Urothelium cell line (cell line): ENCODE measurements at places on chromosomes 3 and 15.
A peak's percentile ranks its signal among the peaks of the same experiment; 100 is the strongest.

DNA sequence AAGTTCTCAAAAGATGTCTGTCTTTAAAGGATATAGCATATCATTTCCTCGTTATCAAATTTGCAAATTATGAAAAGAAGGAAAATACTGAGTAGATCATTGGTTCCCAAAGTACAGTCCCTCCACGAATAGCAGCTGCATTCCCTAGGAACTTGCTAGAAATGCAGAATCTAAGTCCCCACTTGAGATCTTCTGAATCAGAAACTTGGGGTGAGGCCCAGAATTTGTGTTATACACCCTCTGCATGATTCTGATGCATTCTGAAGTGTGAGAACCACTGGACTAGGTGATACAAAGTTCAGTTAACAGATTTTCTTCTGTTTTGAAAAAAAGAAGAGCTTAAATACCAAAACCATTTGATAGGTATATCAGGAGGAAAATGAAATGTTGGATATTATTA is 77.1 kb downstream of the SLC25A26 start:
- no peak for DNase-seq

DNA sequence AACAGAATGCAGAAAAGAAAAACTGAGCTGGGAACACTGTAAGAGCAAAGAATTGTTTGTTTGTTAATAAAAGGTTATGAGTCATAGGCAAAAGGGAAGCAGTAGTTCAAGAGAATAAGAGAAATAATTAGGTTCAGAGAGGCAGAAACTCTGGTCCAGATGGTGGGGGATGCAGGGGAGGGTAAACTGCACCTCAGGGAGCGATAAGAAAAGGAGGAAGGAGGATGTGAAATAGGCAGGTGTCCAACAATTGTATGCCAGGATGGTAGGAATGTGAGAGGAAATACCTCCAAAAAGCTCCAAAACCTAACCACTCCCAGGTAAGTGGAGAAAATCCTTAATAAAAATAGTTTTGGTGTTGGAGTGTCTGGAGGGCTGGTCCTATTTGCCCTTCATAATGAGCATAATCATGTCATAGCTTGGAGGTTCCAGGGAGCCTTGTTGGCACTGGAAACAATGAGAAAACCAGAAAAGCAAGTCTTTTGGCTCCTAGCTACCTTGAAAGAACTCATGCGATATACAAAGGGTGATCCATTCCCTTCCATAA is 405.4 kb upstream of the TBL1XR1 start:
- no peak for DNase-seq

- no peak for DNase-seq
Measured at GRCh38 chr3:111675846-111676210, 80.7 kb upstream of the ZBED2 start.

- no peak for DNase-seq
Measured at GRCh38 chr3:115624029-115624741, 875 bp downstream of the GAP43 start.

GRCh38 chr3:122789585-122790273 is 3.9 kb downstream of the HSPBAP1 start:
- DNase-seq = no peak

- no peak for DNase-seq
Measured at GRCh38 chr3:29226706-29227105, 54.2 kb upstream of the RBMS3 start.

- no peak for DNase-seq
Measured at GRCh38 chr3:30201715-30202114, 404.7 kb upstream of the TGFBR2 start.

DNA sequence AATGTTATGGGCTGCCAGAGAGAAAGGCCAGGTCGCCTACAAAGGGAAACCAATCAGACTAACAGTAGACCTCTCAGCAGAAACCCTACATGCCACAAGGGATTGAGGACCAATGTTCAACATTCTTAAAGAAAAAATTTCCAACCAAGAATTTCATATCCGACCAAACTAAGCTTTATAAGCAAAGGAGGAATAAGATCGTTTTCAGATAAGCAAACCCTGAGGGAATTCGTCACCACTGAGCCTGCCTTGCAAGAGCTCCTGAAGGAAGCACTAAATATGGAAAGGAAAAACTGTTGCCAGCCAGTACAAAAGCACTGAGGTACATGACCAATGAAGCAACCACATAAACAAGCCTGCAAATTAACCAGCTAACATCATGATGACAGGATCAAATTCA is 33.1 kb downstream of the PYGO1 start:
- DNase-seq = no peak

DNA sequence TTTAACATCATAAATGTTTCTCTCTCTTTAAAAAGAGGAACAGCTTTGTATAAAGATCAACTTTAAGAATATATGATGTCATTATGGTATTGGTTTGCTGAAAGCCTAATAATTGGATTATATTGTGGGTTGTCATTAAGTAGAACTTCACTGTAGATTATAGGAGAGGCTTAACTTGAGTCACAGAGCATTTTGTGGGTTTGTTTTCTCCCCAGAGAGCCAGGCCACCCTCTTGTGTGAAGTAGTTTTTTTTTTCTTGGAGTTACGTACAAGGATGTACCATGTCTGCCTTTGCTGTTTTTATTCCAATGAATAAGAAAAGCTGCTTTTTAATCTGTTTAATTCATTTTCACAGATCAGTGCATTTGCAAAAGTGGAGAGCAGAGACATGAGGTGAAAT is 354.8 kb upstream of the TBL1XR1 start:
- DNase-seq = no peak

DNA sequence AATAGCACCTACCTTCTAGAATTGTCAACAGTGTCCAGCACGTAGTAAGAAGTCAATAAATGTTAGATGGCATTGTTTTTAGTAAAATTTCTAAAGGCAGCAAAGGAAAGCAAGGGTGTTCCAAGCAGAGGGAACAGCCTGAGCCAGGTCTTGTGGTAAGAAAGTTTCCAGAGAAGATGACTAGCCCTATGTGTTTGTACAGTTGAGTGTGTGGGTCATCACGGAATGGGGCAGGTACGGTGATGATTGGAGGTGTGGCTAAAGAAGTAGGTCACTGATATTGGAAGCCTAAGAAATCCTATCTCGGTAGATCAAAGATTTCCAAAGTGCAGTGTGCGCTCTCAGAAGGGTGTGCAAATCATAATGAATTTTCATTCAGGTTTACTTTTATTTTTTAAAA is 94.2 kb upstream of the BCL6 start:
- no peak for DNase-seq

- DNase-seq = no peak
Measured at GRCh38 chr3:127749787-127750225, 72.5 kb downstream of the MGLL start.

- DNase-seq = no peak
Measured at GRCh38 chr15:82043130-82043673, 2.6 kb downstream of the MEX3B start.

- DNase-seq = no peak
Measured at GRCh38 chr15:64502151-64502550, 41.8 kb downstream of the ZNF609 start.

DNA sequence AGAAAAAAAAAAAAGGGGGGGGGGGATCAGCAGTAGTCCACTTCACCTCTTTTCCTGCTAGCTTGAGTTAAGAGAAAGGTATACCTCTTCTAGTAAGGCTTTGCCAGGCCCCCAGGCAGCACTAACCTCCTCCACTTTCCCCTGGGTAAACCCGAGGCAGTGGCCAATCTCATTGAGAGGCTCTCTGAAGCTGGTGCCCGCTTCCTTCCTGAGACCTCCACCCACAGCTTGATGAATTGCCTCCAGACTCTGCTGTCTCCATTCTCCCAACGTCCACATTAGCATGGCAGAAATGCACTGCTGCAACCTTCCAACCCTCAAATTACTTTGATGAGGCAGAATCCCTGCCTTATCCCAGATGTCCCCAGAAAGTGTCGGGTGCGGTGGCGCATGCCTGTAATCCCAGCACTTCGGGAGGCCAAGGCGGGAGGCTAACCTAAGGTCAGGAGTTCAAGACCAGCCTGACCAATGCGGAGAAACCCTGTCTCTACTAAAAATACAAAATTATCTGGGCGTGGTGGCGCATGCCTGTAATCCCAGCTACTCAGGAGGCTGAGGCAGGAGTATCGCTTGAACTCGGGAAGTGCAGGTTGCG is 15.3 kb downstream of the RLBP1 start:
- DNase-seq = no peak

GRCh38 chr3:18379647-18380046 is 45.5 kb downstream of the SATB1 start:
- DNase-seq = no peak

GRCh38 chr3:194494951-194495374 is 8.2 kb upstream of the ATP13A3 start:
- no peak for DNase-seq

DNA sequence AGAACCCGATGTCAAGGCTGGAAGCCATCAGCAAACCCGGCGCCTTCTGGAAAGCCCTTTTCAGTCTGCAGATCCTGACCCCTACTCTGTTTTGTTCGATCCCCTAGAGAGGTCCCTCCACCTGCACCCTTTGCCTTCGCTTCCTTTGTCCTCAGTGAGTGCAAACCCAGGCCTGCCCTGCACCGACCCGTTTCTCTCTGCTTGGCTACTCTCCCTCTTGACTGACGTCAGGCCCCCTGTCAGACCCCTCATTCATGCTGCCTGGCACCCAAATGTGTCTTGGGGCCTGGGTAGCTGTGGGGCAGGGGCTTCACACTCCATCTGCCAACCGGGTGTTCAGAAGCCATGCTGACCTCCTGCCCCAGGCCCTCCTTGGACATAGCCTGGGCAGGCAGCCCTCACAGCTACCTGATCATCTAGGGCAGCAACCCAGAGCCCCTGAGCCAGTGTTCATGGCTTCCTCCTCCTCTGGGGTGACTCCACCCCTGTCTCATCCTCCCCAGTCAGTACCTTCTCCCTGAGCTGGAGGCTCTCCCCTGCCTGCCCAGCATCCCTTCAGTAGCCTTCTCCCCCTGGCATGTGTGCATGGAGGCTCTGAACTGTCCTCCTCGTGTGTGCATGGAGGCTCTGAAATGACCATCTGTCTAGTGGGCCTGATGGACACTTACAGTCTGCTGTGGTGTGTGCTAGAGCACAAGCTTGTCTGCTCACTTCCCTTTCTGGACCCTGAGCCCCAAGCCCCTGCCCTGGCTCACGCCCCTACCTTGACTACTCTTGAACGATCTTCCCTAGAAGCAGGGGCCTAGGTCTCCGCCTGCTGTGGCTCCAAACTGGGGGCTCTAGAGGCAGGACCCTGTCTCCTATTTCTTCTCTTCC is 69.4 kb downstream of the EXOG start:
- DNase-seq = no peak

DNA sequence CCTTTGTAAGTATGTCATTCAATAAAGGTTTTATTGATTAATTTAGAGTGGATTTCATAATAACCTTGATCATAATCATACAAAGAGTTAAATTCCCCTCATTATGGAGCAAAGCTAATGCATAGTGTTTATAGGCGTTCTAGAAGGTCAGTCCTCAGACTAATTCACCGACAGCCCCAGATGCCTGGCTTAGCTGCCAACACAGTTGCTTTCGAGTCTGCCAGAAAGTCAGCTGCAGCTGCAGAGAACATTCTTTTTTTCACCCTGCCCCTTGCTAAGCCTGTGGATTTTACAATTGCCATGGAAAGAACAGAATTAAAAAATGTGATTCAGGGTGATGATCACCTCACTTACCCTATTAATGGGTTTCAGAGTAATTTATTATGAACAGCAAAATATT is 21.2 kb downstream of the CADM2 start:
- DNase-seq = no peak

- DNase-seq = no peak
Measured at GRCh38 chr3:126747768-126748167, 43.7 kb downstream of the CHCHD6 start.

DNA sequence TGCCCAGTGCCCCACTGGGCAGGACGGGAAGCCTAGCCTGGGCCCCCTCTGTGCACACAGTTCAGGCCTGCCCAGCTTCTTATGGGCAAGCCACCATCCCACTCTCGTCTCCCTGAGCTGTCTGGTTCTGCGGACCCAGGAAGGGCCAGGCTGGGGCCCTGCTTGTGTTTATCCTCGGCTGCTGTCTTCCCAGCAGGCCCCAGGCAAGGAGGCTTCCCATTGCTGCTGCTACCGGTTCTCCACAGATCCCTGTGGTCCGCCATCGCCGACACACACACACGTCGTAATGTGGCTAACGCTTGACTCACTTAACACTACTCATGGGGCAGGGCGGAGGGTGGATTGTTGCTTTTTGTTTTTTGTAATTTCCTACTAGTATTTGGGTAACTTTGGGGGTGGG is 52.4 kb upstream of the SLC6A1 start:
- no peak for DNase-seq

DNA sequence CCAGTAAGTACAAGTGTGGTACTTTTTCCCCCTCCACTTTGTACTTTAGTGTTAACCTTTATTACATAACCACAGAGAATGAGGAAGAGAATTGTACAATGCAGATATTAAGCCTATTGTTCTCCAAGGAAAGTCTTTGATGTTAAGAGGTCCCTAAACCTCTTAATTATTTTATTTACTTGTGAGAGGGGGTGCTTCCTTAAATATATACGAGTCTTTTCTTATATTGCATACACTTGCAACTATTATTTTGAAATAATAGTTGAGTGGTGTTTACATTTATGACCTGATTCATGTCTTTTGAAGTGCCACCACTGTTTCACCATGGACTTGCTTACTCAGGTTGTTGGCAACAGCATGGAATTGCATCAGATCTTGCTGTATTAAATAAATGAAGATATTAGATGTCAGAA is 10.1 kb downstream of the USP3 start:
- DNase-seq = no peak

- DNase-seq = no peak
Measured at GRCh38 chr3:128176276-128176833, 23.1 kb downstream of the EEFSEC start.

GRCh38 chr3:71583566-71584393 is at the start of gene FOXP1:
FOXP1 (minus strand) TSS chr3:71583728; CDS start chr3:71198381, 385,347 bp downstream.
- peak; percentile 70 for DNase-seq
